Gastroesophageal sphincter (tissue), 4 donors: ENCODE measurements at places on chromosomes 5 and 9. TPM values are rescaled to one million over a fixed set of nuclear protein-coding genes. Genes with fewer than 3 reads are reported as not detected.

The PRPF4 gene
- 20.5 TPM for total RNA-seq

The ZNF883 gene
- total RNA-seq, result 0.85 TPM

The SLC34A1 gene
- not detected for total RNA-seq

The STOML2 gene
- total RNA-seq, result 123 TPM

The CATSPER3 gene
- total RNA-seq, result 0.62 TPM

The NSUN2 gene
- 34.0 TPM for total RNA-seq

The ZNF354C gene
- total RNA-seq, result 14.8 TPM

The PCDHAC2 gene
- 12.3 TPM for total RNA-seq

The EEIG1 gene
- 12.1 TPM for total RNA-seq

The PCDHGB3 gene
- total RNA-seq, result 4.2 TPM

The CD274 gene
- 3.6 TPM for total RNA-seq

The EPB41L4B gene
- not detected for total RNA-seq

The WNK2 gene
- total RNA-seq, result 58.4 TPM

The DIPK1B gene
- 7.8 TPM for total RNA-seq

The PCDHGA3 gene
- 2.5 TPM for total RNA-seq

The RHOBTB3 gene
- total RNA-seq, result 185 TPM

The PRDM9 gene
- total RNA-seq, result not detected

The LCN15 gene
- not detected for total RNA-seq

The CBY3 gene
- total RNA-seq, result not detected

The TMEM215 gene
- not detected for total RNA-seq

The COL5A1 gene
- 48.5 TPM for total RNA-seq

The CCL27 gene
- total RNA-seq, result not detected

The SGCD gene
- total RNA-seq, result 8.8 TPM

The SLCO4C1 gene
- total RNA-seq, result 0.12 TPM

The EHMT1 gene
- 79.7 TPM for total RNA-seq

The PNPLA7 gene
- total RNA-seq, result 2.0 TPM

The SLC24A2 gene
- total RNA-seq, result 0.04 TPM

The ASTN2 gene
- 7.0 TPM for total RNA-seq

The AGXT2 gene
- not detected for total RNA-seq

The MOB3B gene
- 12.1 TPM for total RNA-seq

The GEMIN5 gene
- 30.0 TPM for total RNA-seq
